ENCODE measurements at places on chromosomes 3 and 15.

DNA sequence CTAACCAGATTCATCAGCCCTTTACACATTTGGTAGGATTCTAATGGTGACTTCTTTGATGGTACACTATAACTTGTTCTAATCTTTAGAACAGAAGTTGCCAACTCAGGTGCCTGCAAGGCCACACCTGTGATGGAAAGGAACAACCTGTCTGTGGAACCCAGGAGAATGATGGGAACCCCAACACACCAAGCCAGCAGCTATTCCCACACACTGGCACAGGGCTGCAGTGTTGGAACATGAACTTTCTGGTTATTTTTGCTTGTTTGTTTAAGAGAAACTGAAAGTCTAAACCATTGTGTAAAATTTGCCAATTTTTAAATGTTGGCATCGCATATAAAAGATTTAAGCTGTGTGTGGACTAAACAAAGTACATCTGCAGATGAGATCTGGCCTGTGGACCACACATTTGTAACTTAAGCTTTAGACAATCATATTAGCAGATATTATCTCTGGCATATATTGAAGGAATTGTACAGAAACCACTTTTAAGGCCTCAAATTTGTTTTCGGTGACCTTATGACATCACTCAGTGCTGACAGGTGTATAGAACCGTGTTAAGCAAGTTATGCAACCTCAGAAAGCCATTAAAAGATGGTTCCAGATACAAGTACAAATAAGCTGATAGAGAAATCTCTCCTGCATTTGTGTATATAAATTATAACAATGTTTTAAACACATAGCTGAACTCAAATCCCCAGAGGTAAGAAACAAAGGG, 242.9 kb downstream of the SLC9A9 start:
- no peak for DNase-seq

DNA sequence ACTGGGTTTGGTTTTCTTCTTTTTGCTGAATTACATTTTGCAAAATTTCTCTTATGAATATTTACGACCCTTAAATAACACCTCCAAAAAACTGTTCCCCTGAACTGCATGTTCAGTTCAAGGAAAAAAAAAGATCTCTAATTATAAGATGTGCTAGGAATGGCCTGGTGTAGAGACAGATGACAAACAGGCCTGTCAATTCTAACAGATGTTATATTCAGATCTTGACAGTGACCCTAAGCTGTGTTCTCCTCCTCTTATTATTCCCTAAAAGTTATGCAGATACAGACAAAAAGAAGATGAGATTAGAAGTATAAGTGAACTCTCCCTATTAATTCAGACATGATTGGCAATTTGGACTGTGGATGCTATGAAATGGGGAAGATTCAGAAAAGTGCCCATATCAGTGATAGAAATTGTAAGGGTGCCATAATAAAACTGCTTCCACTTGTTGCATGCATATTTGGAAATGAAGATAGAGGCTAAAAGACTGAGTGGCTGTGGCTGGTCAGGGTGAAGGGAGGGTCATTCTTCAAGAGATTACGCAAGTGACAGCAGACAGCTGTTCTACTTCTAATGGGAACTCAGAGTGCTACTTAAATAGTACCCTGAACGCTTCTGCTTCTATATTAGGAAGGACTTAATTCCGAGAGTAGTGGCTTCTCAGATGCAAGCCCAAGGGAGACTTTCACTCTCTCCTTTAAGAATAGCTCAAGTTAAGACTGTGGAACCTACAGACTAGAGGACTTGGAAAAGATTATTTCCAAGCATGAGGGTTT, 75.5 kb downstream of the ADAMTS9 start:
- no peak for DNase-seq

DNA sequence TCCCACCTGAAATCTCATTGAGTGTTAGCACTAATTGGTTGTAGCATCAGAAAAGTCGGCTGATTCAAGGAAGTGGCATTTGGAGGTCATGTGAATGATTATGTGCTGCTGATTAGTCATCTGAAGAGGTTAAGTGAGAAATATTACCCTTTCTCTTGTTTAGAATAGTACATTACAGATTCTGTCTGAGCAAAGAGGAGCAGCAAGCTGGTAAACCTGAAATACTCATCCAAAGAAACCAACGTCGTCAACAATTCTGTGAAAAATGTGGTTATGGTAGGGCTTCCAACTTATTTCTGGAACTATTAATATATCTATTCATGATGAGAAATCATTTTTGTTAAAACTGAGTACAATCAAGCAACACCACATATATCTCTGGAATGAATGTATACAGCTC, 1024.9 kb downstream of the TUSC7 start:
- no peak for DNase-seq

DNA sequence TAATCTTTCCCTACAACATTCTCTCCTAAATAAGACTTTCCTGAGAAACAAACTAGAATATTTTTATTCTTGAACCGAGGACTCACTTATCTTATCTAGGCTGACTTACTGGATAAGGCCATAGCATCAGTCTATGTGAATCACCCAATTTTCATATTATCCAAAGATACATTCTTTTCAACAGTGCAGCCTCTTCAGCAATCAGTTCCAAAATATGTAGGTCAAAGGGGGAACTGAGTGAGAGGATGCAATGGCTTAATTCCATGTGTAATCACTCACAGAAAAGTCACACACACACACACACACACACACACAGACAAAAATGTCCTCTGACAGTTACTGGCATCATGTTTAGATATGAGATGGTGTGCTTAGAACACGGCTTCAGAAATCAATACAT, 31.5 kb upstream of the MECOM start:
- DNase-seq, result no peak

DNA sequence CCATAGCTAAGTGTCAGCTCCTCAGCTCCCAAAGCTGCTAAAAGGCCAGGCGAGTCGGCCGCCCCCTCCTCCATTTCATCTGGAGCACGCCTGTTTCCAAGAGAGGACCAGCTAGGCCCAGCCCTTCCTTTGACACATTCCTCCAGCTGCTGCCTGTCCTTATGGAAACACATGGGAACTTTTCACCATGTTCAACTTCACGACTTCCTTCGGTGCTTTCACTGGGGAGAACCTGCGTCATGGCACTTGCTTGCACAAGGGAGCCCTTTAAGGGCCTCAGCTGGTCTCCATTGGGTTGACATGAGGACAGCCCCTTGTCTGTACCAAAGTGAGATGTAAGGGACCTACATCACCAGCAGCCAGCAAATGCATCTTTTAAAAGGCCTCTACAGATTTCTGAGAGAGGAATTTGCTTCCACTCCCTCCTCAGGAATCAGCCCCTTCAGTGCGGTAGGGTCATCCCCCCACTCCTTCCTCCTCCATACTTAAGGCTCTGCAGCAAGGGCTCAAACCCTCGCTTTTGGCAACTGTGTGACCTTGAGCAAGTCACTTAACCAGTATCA, 2.1 kb downstream of the MAGI1 start:
- DNase-seq, result no peak
